ENCODE measurements at places on chromosomes 7 and 10.

DNA sequence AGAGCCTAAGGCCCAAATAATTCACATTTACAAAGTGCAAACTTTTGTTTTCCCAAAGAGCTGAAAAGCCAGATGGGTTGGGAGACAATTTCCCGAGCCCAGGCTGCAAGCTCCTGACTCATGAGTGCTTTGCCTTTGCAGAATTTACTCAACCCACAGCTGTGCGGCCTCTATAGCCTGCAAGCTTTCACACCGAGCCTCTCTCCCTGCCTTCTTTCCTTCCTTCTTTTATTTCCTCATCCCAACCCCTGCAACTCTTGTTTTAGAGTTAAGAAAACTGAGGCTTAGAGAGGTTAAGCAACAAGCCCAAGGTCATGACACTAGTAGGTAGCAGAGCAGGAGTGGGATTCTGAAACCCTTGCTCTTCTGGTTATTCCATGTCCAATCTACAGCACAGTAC, 203.0 kb upstream of the GPR26 start:
- DNase-seq: no peak

DNA sequence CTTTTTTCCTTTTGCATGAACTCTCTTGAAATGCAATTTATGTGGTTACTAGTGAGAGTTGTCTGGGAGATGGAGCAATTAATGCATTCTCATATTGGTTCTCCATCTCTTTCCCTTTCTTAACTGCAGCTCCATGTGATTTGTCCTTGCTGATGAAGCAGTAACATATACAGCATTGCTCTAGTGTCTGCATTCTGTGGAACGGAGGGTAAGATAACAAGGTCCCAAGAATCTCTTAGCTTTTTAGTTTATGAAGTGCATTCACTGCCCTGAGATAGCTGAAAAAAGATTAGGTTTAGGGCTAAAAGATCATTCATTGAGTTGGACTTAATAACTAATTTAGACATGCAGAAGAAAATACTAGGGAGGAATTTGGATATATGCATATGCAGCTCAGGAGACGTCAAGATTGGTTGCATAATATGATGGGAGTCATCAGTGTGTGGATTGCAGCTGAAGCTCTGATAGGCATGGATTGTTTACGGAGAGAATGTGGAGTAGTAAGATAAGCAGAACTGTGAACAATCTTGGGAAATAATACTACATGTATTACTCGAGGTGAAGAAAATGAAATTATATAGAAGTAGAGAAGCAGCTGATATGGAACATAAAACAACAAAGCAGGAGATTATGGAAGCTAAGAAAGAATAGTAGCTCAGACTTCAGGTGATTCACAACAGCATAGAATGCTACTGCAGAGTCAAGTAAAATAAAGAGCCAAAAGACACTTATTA, 404.7 kb downstream of the ARL4A start:
- DNase-seq: no peak

- peak; percentile 69 for DNase-seq
Observed at GRCh38 chr7:80047856-80048459, 86.7 kb upstream of the GNAI1 start.

GRCh38 chr10:78541481-78542140, 507.9 kb downstream of the RPS24 start:
- no peak for DNase-seq

DNA sequence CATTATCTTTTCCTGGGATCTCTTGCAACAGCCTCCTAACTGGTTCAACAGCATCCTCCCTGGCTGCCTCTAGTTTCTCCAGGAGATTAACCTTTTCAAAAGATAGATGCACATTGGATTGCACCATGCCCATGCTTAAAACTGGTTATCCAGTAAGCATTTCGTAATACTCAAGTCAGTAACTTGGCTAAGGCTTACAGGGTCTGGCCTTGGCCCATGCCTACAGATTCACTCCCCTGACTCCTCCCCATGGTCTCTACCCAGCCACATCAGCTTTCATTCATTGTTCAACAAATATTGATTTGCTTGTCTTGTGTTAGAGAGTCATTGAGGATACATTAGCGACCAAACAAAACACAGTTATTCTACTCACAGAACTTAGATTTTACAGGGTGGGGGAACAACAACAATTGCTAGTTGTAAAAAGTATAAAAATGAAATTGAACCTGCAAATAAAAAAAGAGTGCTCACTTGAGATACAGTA, 1.8 kb upstream of the KIF20B start:
- DNase-seq: no peak

GRCh38 chr10:114616516-114616915, 41.6 kb downstream of the ABLIM1 start:
- no peak for DNase-seq

- peak; percentile 82 for DNase-seq
Observed at GRCh38 chr10:110530131-110530831, 32.6 kb downstream of the DUSP5 start.

GRCh38 chr7:157522954-157523353, 186.2 kb downstream of the DNAJB6 start:
- no peak for DNase-seq

GRCh38 chr10:132696728-132697577, 89.0 kb downstream of the NKX6-2 start:
- no peak for DNase-seq

GRCh38 chr10:73099141-73099540, 2.5 kb upstream of the P4HA1 start:
- no peak for DNase-seq

DNA sequence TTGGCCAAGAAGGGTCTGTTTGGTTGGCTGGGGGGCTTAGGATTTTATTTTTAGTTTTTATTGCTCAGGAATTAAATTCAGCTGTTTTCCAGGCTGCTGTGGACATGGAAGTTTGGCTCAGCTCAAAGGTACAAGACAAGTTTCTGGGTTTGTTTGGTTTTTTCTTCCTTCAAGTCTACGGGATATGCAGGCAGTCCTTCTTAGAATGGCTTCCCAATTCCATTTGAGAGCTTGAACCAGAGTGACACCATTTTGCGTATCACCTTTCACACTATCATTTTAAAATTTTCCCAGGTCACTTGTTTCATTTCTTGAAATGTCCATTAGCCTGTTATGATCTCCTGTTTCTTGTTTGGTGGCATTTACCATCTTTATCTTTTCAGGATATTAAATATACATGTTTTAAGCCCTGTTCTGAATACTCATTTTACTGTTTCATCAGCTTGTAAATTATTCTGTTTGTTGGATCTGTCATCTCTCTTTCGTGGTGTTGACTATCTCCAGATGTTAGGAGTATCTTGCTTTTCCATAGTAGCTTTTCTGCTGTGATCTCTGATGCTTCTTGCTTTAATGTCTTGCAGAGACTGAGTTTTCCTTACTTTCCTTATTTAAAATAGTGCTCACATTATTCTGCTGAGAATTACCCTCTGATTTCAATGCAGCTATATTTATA, 9.4 kb upstream of the TMEM168 start:
- DNase-seq: no peak

DNA sequence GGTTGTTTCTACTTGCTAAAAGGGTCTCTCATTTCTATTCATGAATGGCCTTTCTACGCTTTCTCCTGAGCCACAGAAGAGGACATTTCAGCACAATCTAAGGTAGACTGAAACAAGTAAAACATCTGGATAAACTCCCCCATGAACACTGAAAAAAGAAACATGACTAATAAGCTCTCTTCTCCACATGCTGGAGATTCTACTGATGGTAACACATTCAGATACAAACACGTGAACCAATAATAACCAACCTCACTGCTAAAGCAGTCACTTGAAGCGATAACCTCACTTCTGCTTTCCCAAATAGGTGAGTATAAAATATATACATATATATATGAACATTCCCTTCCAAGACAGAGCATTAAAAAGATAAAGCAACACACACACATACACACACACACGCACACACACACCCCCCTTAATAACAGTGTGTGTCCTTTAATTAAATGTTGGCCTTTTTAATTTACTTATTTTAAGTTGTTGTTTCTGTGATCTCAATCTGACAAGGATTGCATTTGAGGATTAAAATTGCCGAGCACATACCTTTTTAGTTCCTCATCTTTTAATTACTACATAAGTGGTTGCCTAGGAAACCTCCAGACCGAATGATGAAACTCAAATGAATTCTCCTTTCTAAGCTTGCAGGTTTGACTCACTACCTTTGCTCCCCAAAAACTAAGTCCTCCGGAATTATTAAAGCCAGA, 292.4 kb upstream of the KLF14 start:
- DNase-seq: no peak

DNA sequence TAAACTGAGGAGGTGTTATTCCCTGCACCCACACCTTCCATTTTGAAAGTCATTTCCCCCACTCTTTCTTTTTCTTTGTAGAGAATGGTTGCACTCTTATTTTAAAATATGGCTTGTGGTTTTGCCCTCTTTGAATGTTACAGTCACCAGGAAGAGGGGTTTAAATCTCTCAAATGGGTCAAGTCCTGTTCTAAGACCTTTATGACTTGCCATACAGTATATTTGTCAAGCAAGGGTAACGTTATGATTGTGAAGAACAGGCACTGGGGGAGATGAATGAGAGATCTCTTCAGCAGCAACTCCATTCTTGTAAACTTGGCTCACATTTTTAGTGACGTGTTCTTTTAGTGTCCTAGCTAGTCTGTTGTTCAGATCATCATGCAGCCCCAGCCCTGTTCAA, 634.7 kb downstream of the KCNMA1 start:
- no peak for DNase-seq

GRCh38 chr10:1048732-1049424, at the start of gene IDI1:
Gene IDI1 (minus strand): TSS chr10:1049119. CDS start chr10:1049003, 116 bp downstream.
- peak; percentile 100 for DNase-seq

- no peak for DNase-seq
Observed at GRCh38 chr10:16232441-16232840, 204.4 kb upstream of the PTER start.

- no peak for DNase-seq
Observed at GRCh38 chr7:123600876-123601275, 745 bp upstream of the ASB15 start.

DNA sequence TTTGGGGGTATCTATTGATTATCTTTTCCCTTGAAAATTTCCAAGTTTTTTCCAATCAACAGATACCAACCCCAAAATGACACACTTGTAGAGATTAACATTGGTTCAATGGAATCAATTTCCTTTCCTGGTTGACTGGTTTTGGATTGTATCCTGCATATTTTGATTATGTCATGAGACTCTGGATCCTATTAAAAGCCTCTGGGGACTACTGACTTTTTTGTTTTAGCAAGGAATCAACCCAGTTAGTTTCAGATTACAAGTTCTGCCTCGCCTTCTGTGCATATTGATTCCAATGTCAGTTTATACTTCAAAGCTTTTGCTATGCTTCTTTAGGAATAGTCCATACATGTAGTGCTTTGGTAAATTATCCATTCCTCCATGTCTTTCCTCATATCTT, 29.2 kb downstream of the COPG2 start:
- DNase-seq: no peak

DNA sequence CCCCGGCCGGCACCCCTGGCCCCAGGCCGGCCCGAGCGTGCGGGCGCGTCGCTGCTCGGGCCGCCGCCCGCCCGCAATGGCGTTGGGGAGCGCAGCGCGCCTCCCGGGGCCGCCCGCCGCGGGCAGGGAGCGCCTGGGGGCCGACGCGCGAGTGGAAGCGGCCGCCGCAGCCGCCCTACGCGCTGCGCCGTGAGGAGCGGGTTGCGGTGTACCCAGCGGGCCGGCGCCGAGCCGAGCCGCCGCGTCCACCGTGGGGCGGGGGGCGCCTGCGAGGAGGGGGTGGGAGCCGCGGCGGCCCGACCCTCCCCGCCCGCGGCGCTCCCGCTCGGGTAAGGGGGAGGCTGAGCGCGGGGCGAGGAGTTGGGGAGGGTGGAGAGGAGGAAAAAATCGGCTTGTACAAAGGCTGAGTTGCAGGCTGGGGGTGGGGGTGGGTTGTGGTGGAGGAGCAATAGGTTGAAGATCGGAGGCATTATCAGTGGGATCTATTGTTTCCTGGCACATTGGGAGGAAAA, 473 bp downstream of the PPP1R9A start:
- peak; percentile 79 for DNase-seq

- DNase-seq: no peak
Observed at GRCh38 chr7:7706101-7706511, 12.3 kb downstream of the RPA3 start.

- DNase-seq: peak; percentile 66
Observed at GRCh38 chr10:80413271-80413996, 5.1 kb downstream of the PRXL2A start.

- DNase-seq: peak; percentile 60
Observed at GRCh38 chr7:54888067-54888733, 129.2 kb upstream of the SEC61G start.

DNA sequence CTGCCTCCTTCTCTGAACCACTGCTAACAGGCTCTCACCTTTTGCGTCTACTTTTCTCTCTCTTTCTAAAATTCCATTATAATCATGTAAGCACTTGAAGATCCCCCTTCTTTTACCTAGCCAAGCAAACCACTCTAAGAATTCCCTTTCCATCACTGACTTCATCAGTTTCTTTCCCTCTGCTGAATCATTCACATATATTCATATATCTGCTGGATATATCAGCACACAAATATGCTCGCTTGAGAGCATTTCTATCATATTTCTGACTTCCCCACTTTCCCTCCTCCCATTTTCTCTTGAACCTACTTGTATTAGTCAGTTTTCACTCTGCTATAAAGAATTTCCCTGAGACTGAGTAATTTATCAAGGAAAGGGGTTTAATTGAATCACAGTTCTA, 84.2 kb upstream of the LRRN3 start:
- no peak for DNase-seq

DNA sequence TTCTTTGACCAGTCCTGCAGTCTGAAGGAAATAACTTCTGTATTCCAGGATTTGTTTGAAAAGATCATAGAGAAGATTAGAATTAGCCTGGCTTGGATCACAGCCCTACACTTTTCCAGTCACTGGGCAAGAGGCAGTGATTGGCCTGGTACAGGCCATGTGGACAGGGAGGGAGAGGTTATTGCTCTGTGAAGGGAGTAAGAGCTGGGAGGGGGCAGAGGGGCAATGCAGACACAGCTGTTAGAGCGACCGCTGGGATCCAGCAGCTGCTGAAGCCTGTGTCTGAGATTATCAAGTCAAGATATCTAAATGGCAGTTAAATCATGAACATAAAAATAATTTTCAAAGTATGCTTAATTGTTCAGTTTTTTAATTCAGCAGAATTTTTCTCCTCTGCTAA, 257.3 kb downstream of the SDK1 start:
- no peak for DNase-seq

DNA sequence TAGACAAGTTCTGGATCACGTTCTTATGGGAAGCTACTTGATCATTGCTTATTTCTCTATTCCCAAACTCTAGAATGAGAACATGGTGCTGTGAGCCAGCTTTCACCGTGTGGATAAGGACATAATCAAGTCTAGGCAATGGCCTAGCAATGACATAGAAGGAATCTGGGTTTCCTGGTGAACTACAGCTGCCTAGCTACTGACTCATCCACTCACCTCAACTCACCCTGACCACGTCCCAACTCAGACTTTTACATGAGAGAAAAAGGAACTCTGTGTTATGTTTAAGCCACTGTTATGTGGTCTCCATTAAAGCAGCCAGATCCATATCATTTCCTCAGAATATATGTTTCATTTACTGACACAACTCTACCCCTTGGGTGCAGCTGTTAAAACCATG, 18.8 kb upstream of the MET start:
- peak; percentile 80 for DNase-seq

GRCh38 chr7:91187061-91187460, 77.2 kb upstream of the FZD1 start:
- no peak for DNase-seq

GRCh38 chr10:117936566-117936965, 110.2 kb downstream of the RAB11FIP2 start:
- DNase-seq: no peak

GRCh38 chr7:45482451-45482850, 91.7 kb upstream of the ADCY1 start:
- no peak for DNase-seq
